ENCODE measurements at places on chromosomes 3 and 15. TPM values are rescaled to one million over a fixed set of nuclear protein-coding genes. Genes with fewer than 3 reads are reported as not detected.
A peak's percentile ranks its signal among the peaks of the same experiment; 100 is the strongest.

DNA sequence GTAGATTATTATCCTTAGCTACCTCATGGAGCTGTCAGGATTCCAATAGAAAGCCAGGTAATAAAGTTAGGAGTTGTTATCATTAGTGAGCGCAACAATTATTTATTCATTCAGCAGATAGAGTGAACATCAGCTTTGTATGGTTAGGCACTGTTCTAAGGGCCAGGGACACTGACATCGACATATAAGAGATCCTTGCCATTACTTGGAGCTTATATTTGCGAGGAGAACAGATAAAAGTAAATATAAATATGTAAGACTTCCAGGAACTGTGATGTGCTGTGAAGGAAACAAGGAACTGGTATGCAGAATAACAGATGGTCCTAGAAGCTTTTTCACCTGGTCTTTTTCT is 473 bp downstream of the LSM3 start:
- DNase-seq, result no peak

The DUOX1 gene
- total RNA-seq, result under 0.01 TPM

- DNase-seq, result no peak
Observed at GRCh38 chr3:122409446-122409845, 6.4 kb downstream of the WDR5B start.

DNA sequence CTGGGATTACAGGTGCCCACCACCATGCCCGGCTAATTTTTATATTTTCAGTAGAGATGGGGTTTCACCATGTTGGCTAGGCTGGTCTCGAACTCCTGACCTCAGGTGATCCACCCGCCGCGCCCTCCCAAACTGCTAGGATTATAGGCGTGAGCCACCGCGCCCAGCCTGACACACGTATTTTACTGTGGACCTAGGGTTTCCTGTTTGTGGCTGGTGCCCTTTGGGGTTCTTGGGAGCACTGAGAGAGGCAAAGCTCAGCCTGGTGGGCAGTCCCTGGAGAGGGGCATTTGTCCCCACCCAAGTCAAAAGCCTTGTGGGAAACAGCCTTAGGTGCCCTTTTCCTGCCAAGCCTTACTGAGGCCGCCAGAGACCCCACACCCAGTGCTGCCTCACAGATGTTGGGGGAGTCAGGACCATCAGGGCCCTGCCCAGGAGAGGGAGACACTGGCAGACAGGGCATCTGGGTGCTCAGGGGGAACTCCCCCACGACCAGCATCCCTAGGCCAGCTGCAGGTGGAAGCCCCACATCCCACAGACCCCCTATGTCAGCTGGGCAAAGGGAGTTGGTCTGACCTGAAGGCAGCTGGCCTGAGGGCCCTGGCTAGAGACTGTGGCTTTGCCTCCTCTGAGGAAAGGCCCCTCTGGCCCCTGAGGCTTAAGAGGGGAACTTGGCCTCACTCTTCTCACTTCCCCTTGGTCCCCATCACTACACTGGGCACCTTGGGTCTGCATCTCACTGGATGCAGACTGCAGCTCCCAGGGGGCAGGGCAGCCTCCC is 35.1 kb downstream of the DNAH1 start:
- peak; percentile 86 for DNase-seq

The BFSP2 gene
- total RNA-seq, result not detected

- no peak for DNase-seq
Observed at GRCh38 chr3:53618936-53619335, 124.5 kb downstream of the CACNA1D start.

DNA sequence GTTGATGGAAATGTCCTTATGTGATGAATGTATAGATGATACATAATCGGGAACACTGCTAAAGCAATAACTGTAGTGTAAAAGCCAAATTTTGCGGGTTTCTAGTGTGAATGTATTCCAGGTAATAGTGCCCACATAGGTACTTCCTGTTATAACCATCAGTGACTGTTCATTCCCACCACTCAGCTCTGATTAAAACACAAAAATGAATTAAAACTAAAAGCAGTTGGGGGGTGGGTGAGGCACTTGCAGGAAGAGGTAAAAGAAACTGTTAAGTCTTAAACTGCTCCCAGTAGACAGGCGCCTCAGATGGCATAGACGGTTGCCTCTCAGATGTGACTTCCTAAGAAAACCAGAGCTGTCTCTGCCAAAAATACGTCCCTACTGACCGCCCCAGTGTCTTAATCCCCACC is 893 bp upstream of the MTHFS start:
- DNase-seq, result peak; percentile 50

DNA sequence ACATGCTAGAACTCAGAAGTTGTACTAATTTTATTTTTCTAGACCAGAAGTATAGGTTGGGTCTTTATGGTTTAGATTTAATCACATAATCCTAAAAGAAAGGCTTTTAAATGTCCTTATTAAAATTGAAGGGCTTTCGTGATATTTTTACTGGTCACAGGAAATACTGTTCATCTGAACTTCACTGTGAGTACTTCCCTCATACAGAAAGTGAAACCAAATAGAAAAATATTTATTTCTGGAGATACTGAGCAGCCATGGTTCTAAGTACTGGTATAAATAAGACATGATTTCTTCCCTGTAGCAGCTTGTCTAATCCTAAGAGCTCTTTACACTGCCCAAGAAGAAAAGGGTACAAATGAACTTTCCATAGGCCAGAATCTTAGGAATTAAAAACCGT is 2.0 kb downstream of the SNRK start:
- peak; percentile 84 for DNase-seq

DNA sequence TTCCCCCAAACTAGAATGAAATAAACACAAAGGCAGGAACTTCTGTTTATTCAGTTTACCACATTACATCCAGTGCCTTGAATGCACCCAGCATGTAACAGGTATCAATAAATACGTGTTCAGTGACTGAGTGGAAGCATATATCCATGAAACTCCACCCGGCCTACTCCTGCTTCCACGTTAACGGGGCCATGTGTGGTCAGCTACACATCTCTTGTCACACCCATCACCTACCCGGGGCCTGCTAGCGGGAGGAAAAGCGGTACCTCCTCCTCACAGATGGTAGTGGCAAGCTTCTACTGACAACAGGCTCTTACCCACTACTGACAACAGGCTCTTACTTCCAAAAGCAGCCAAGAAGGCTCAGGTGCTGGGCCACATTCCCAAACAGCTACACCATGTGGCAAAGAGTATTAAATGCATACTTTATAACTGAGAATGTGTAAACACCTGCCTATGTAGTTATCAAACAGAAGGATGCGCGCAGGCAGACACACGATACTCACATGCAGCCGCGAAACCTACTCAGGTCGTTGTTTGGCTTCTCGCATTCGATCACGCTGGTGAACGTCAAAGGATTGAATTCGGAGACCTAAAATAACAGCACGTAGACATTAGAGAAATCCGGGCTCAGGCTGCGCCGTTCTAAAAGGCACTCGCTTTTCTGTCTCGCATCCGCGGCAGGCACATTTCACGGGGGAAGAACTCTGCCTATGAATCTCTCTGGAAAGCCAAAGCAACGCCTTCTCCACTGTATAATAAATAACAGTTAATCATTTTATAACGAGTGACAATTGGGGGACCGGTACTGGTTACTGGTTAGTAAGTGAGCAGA is 127.4 kb downstream of the ATP10A start:
- DNase-seq, result peak; percentile 13

- DNase-seq, result no peak
Observed at GRCh38 chr3:17841190-17841828, 98.9 kb upstream of the TBC1D5 start.

DNA sequence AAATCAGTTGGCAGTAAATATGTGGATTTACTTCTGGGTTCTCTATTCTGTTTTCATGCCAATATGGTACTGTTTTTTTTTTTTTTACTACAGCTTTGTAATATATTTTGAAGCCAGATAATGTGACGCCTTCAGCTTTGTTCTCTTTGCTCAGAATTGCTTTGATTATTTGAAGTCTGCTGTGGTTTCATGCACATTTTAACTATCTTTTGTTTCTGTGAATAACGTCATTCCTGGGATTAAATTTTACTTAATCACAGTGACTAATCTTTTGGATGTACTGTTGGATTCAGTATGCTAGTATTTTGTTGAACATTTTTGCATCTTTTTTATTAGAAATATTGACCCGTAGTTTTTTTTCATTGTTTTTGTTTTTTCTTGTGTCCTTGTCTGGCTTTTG is 576.5 kb downstream of the ZNF385D start:
- no peak for DNase-seq

GRCh38 chr3:42451116-42451515 is 40.7 kb upstream of the LYZL4 start:
- no peak for DNase-seq

- peak; percentile 74 for DNase-seq
Observed at GRCh38 chr3:100525753-100526612, 33.6 kb downstream of the TMEM45A start.
